NCI-H446 (cell line): ENCODE measurements at places on chromosomes 2 and 18.

GRCh38 chr2:192243488-192243887 is 48.8 kb upstream of the TMEFF2 start:
- DNase-seq: no peak

DNA sequence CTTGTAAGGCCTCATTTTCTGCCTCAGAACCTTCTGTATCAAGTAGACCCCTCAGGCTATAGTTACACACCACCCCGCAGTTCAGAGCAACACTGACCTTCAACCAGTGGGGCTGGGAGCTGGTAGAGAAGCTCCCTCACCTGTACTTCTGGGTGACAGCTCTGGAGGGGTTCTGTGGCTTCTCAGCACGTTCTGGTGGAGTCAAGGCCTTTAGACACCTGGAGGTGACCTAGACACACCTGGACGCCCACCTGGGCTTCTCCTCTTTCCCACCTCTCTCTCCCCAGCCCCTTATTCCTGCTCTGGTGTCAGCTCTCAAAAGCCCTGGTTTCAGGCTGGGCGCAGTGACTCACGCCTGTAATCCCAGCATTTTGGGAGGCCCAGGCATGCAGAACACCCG is 7.3 kb upstream of the CIB4 start:
- DNase-seq: no peak

DNA sequence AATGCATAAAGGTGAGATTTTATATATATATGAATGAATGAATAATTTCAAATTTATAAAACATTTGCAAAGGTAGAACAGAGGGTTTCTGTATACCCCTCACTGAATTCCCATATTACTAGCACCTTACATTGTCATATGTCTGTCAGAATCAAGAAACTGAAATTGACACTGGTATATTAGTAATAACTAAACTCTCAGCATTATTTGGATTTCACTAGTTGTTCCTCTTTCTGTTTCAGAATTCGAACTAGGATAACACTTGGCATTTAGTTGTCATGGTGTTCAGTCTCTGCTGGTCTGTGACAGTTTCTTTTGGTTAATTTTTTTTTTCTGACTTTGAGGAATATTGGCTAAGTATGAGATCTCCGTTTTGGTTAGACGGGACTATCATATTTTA is 275.9 kb downstream of the DCC start:
- DNase-seq: no peak

DNA sequence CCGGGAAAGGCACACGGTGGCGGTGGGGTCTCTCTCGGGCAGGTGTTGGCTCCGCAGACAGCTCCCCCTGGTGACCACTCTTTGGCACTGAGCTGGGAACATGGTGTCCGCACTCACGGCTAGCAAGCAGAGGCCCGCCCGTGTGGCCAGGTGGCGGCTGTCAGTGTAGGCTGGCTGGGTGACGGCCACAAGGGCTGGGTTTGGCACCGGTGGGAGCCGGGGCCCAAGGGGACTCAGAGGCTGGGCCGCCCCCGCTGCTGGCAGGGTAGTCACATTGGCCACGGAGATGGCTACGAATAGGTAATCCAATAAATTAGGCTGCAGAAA is 1071.7 kb downstream of the RPIA start:
- no peak for DNase-seq

DNA sequence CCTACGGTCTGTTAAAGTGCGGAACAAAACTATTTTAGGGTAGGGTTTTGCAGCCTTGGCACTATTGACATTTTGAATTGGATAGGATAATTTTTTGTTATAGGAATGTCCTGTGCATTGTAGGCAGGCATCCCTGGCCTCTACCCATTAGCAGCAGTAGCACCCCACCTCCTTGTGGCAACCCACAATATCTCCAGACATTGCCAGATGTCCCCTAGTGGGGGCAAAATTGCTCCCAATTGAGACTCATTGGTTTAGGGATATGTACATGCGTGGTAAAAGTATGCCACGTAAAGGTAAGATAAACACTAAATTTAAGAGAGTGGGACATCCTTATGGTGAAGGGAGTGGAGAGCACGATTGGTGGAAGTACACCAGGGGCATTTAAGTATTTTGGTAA is 4.6 kb downstream of the MIB1 start:
- DNase-seq: no peak

DNA sequence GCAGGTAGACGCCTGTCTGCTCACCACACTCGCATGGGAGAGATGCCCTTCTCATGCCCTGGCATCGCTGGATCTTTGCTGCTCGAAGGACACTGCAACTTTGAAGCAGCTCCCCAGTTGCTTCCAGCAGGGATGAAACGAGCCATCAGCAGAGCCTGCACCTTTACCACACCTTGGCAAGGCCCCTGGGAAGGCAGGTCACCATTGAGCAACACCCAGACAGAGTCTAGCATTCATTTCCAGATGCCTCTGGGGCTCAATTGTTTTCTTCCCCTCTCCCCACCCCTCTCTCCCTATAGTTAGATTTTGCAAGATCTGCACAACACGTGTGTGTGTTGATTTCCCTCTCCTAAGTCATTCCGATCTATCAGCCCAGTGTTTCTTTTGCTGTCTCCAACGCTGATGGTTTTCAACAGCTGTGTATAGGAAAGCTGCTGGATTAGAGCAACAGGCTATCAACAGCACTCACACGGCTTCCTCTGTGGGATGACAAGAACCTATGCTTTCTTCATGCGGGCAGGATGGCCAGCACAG is 25.6 kb upstream of the INHBB start:
- no peak for DNase-seq

GRCh38 chr18:23163786-23164533 is 28.7 kb downstream of the CABLES1 start:
- DNase-seq: no peak

- peak; percentile 58 for DNase-seq
Observed at GRCh38 chr2:143162123-143162837, 33.1 kb downstream of the ARHGAP15 start.

DNA sequence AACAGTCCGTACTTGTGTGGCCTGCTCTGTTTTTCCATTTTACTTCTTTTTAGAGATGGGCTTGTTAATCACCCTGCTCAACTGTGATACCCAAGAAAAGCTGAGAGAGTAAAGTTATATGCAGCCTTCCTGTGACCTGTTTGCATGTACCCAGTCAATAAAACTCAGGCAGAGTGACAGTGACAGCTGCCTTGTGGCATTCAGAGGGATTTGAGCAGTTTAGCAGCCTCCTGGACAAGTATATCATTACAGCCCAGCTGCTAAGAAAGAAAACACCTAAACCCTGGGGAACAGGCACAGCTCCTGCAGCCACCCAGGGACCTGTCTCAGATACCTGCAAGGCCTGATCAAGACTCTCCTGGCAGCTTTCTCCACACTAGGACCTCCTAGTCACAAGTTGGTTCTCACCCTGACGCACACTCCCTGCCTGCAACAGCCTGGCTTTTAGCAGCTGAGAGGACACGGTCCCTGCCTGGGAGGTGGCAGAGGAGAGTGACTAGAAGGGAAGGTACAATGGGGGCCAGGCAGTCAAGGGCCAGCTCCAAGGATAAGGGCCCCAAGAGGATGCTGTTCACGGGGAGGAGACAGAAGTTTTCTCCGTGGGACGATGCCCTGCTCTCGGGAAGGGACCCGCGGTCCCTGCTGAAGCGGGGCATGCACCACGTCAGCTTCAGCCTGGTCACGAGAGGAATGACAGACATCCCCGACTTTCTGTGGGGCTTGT is at the start of gene LRRC30:
Gene LRRC30, plus strand, starts transcription at position 464 of the 724 bp plus-strand sequence. Its CDS starts 50 bp downstream, at position 514.
- no peak for DNase-seq

DNA sequence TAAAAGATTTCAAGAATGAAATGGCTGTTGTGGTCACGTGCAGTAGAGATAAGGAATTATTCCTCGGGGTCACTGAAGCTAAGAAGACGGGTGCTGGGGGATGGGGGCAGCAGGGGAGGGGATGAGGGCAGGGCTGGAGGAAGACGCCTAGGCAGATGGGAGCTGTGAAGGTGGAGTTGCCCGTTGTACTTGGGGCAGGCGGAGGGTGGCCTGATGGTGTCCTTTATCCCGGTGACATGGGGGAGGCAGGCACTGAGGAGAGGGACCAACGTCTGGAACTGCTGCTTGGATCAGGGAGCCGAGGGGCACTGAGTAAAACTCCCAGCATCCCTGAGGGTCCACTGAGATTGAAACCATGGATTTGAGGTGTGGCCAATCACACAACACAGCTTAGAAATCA is 64.9 kb downstream of the ZCCHC2 start:
- no peak for DNase-seq

DNA sequence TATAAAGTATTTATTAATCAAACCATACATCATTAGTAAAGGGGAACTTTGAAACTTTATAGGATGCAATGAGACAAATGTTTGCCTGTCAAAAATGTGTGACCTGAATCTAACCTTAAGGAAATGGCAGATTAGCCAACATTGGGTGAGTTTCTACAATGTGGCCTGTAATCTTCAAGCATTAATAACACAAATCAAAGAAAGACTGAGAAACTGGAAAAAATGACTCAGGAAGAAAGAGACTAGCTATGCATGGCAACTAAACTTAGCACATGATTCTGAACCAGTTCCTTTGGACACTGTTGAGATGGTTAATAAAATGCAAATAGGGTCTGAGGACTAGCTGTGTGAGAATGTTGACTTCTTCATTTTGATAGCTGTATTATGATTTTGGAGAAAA is 628.6 kb upstream of the ID2 start:
- no peak for DNase-seq

DNA sequence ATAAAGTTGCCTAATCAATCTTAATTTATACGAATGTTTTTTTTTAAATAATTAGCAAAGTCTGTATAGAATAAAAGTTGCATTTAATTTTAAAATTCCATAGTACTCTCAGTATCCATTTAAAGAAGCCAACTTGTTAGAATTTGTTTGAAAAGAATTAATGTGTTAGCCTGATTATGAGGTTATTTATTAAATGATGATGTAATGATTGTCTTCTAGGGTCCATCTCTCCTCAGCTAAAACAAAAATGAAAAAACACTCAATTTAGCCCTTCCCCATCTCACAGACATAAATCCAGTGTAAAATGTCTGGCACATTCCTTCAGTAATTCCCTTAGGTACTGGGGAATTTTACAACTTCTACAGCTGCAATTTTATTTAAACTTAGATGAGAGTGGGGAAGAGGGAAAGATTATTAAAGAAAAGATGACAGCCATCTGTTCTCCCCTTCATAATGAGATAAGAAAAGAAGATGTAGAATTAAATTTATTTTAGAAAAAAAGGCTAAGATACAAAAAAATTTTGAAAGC is 68.6 kb downstream of the BARD1 start:
- no peak for DNase-seq
